ENCODE measurements at places on chromosomes 5 and 9. TPM values are rescaled to one million over a fixed set of nuclear protein-coding genes. Genes with fewer than 3 reads are reported as not detected.

CTXN3 gene
- not detected for total RNA-seq

CYSRT1 gene
- 0.49 TPM for total RNA-seq

RORB gene
- total RNA-seq, result 22.0 TPM

PCA3 gene
- not detected for total RNA-seq

SLC36A3 gene
- total RNA-seq, result not detected

CA9 gene
- total RNA-seq, result 1.5 TPM

SMU1 gene
- total RNA-seq, result 29.4 TPM

LOX gene
- total RNA-seq, result 193 TPM

PMPCA gene
- 36.7 TPM for total RNA-seq

ANKRD33B gene
- 8.3 TPM for total RNA-seq

IL11RA gene
- total RNA-seq, result 23.8 TPM

SURF4 gene
- 275 TPM for total RNA-seq

RNF180 gene
- 3.4 TPM for total RNA-seq

CAVIN4 gene
- 1.4 TPM for total RNA-seq

PCDHGB2 gene
- 5.7 TPM for total RNA-seq

SPINK1 gene
- not detected for total RNA-seq

SPINK6 gene
- not detected for total RNA-seq

PRR7 gene
- 8.8 TPM for total RNA-seq

SPDL1 gene
- total RNA-seq, result 43.7 TPM

Data from fibroblast of the aortic adventitia (primary cell).